ENCODE measurements at places on chromosomes 13 and 19. TPM values are rescaled to one million over a fixed set of nuclear protein-coding genes. Genes with fewer than 3 reads are reported as not detected.

CD79A gene
- total RNA-seq, result 0.61 TPM

ZNF578 gene
- 1.5 TPM for total RNA-seq

DNA sequence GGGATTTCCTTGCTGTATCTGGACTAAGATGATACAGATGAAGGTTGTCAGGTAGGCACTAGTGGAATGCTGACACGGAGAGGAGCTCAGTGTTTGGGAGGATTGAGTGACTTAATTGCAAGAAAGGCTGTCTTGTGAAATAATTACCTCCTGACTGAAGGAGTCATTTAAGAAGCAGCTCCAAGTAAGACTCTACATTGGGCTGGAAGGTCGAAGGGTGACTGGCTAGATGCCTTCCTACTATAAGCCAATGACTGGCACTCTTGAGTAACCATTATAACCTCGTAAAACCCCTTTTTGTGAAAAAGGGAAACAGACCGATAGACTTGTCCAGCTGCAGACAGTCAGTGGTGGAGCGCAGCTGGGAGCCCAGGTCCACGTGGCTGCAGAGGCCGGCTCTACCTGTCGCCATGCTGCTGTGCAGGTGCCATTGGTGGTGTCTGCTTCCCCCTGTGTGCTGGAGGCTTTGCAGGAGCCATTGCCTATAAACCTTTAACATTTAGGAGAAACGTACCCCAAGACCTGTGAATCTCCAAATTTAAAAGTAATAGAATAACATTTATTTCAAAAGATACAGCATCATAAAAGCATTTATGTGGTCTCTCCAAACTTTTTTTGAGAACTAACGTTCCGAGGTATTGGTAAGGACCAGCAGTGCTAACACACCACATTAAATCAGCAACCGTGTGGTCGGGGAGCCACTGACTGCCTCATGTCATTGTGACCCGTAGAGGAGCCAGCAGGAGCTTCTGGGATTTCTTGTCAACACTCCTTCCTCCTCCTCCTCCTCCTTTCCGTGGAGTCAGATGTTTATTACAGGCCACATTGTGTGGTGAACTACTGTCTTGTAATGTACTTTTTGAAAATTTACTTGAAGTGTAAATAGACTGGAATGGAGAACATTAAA is 80.4 kb upstream of the TEX29 start:
- DNase-seq, result no peak

GRCh38 chr19:35136977-35137702 is 1.5 kb upstream of the FXYD1 start:
- no peak for DNase-seq

- DNase-seq, result no peak
Observed at GRCh38 chr13:40769970-40770369, 1.0 kb downstream of the MRPS31 start.
